Head of caudate nucleus (tissue), 42 donors: ENCODE measurements at places on chromosomes 4 and X.

- no peak for DNase-seq
Observed at GRCh38 chr4:96149894-96150293, 310.0 kb downstream of the PDHA2 start.

GRCh38 chr4:81574991-81575390 is 103.3 kb upstream of the RASGEF1B start:
- DNase-seq: no peak

DNA sequence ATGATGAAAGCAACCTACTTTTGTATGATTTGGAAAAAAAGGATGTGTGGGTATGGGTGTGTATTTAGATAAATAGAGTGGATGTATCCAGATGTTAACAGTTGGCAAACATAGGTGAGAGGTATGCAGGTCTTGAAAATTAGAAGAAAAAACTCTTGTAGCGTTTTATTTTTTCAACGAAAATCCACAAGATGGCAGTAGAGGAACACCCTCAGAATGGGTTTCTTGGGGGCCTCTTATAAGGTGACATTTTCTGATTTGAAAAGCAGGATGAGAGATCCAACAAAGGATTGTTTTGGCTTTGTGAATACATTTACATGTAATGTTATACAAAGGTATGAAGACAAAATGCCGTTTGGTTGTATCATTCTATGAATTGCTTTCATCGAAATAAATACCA is 68.3 kb downstream of the FMR1NB start:
- no peak for DNase-seq

DNA sequence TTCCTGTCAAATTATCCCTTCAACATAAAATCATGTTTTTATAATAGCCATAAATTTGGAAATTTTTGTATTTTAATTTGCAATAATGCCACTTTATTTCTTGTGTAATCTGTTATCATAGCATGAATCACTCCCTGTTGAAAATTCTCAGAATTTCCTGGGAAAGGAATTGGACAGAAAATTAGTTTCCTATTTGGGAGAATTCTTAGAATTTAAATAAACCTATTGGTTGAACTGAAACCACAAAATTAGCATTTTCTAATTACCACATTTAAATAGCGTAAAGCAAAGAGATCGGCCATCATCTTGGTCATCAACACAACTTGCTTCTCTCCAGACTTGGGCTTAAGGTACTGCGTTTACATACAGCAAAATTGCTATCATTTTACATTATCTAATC is at the start of gene CSN1S1:
Gene CSN1S1, plus strand, starts transcription at position 301 of the 400 bp plus-strand sequence. CDS start 1,488 bp downstream, outside the sequence.
- no peak for DNase-seq

- DNase-seq: peak; percentile 92
Observed at GRCh38 chr4:164383358-164384220, 370.3 kb upstream of the SMIM31 start.

GRCh38 chrX:123625952-123626351 is 106.9 kb downstream of the THOC2 start:
- DNase-seq: no peak

GRCh38 chr4:65437102-65437501 is 233.2 kb downstream of the EPHA5 start:
- DNase-seq: no peak

DNA sequence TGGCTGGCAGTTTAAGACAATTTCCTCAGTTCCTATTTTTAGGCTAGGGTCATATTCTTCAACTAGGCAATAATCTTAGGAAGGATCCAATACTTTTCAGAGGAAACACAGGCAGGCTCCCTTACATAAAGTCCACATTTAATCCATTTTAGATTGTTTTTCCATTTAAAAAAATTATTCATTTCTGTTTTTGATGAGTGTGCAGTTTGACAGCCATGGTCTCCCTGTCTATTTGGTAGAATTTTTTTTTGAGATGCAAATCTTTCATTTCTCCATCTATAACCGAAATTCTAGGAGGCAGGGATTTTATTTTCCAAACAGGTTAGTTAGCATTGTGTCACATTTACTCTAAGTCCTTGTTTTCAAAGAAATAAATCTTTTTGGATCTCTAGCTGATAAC is 326.8 kb downstream of the PPP4R3C start:
- no peak for DNase-seq

DNA sequence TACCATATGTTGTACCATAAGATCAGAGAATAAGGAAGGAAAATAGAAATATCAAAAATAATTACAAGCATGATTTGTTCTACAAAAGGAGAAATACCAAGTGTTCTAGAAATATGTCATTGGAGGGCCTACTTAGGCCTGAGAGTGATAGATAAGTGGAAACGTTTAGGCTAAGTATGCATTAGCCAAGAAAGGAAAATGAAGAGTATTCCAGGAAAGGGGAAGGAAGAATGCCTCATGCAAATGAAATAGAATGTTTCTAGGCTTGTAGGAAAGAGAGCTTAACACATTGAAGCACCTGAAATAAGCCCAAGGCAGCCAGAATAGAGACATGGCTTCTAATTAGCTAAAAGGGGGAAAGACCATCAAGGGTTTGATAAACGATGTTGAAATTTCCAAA is 595.7 kb upstream of the ATOH1 start:
- no peak for DNase-seq

- DNase-seq: no peak
Observed at GRCh38 chrX:38817004-38817703, 15.9 kb downstream of the MID1IP1 start.

DNA sequence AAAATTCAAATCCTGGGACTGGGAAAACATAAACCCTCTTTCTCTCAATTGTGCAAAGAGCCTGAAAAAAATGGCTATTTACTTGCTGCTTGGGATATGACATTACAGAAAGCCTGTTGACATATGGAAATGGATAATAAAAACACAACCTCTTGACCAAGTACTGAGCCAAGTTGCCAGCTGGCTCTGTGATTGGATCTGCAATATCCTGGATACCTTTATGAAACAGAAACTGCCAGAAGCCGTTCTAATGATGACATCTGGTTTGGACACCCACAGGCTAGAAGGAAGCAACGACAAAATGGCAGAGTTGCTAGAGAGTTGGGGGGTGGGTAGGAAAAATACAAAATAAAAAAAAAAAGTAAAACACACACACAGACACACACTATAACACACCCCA is 481.4 kb downstream of the FAT4 start:
- DNase-seq: no peak

GRCh38 chr4:16122784-16123183 is 39.0 kb upstream of the PROM1 start:
- DNase-seq: no peak

- no peak for DNase-seq
Observed at GRCh38 chr4:158799013-158799770, 30.4 kb downstream of the FNIP2 start.

DNA sequence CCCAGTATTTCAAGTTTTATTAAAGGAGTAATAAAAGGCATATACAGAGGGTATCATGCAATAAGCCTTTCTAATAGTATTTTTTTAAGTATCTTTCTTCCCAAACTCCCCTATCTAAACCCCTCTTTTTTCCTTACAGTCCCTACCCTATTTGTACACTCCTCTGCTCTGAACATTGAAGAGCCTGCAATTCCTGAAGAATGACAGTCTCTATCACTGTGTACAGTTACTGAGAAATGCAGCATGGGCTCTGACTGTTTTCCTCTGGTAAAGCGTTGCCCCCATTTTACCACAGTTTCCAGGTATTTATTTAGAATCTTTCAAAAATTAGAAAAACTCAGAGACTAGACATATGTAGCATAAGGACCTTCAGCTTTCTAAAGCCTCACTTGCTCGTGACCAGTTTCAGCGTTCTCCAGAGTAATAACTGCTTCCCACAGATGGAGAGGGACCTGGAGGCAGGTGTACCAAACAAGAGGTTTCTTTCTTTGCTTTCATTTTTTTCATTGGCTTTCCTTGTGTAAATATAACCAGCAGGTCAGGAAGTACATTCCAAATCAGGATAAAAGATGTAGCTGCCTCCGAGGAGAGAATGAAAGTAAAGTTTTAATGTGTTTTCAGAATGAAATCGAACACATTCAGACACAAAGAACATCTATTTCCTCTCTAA is 230.8 kb downstream of the CFAP299 start:
- DNase-seq: no peak

GRCh38 chrX:6644411-6644810 is 109.5 kb upstream of the VCX3A start:
- DNase-seq: no peak

DNA sequence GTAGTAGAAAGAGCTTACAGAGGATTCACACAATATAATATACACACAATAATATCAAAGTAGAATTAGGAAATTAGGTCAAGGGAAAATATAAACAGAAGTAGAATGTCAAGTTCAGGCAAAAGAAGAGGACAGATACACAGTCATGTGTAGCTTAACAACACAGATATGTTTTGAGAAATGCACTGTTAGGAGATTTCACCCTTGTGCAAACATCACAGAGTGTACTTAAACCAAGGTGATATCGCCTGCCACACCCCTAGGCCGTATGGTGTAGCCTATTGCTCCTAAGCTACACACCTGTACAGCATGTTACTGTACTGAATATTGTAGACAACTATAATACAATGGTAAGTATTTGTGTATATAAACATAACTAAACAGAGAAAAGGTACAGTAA is 110.0 kb upstream of the EDNRA start:
- no peak for DNase-seq

- DNase-seq: peak; percentile 8
Observed at GRCh38 chr4:8913121-8913857, 41.6 kb upstream of the HMX1 start.

DNA sequence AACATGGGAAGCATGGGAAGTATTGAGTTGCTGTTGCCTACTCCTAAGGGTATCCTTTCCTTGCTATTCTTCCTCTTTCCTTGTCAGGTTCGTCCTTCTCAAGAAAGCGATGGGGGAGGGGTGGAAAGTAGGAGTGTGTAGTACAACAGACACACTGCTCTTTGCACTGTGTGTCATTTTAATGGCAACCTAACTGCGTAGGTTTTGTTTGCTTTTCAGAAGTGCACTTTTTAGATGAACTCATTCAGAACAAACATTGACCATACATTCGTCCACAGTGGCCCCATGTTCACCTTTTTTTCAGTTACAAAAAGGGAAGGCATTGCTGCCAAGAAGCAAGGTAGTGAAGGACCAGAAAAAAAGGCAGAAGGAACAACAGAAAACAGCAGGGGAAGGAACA is 10.2 kb upstream of the YIPF6 start:
- DNase-seq: no peak

GRCh38 chrX:154436983-154437752 is at the start of gene GDI1:
Gene GDI1 (plus strand): TSS chrX:154437154. CDS start chrX:154437255, 101 bp downstream.
- peak; percentile 60 for DNase-seq

- DNase-seq: no peak
Observed at GRCh38 chrX:1224954-1225353, 12.5 kb upstream of the CRLF2 start.

- DNase-seq: no peak
Observed at GRCh38 chr4:152220201-152220666, 315.7 kb downstream of the FBXW7 start.

- DNase-seq: no peak
Observed at GRCh38 chrX:84175958-84176357, 12.0 kb downstream of the RPS6KA6 start.

DNA sequence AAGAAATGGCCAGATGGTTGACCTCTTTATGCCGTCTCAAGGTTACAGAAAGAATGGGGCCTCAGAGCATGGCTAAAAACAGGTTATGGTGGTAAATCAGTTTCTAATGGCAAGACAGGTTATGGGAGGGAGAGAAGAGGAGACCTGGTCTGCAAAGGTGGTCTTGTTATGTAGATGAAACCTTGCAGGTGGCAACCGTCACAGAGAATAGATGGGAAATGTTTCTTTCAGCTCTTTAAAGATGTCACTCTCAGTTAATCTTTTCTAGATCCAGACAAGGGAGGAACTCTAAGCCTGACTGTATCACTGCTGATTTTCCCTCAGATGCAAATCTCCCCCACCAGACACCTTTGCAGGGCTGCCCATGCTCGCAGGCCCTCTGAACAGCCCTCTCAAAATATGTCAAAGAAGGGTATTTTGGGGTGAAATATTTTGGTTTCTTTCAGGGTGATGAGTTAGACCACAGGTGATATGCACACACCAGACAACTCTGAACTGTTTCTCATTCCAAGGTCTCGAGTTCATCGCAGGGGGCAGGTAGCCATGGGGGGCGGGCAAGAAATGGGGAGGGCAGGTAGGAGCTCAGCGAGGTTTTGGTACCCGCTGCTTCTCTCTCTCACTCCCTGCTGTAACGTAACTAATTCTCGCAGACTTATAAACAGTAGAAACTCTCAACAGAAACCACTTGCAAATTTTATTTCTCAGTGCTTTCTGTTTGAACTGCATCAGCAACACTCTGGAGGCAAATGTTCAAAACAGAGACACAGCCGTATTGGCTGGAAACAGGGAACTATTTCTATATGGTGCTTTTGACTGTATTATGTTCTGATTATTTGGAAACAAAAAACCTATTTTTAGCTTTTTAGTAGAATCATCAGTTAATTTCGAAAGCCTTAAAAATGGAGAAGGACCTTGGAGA is 32.4 kb downstream of the CASP3 start:
- DNase-seq: no peak

DNA sequence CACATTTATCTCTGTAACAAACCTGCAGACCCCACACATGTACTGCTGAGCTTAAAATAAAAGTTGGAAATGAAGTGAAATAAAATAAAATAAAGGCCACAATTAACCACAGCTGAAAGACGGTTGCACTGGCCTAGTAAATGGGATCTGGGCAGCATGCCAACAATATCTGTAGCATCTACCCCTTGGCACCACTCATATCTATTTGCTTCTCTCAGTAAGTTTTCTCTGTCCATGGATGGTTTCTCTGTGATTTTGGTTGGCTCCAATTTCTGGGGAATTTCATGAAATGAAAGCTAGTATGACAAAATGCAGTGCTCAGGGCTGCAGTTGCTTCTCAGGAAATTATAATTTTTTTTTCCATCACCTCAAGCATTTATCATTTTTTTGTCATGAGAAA is 172.0 kb upstream of the IL15 start:
- no peak for DNase-seq

- peak; percentile 52 for DNase-seq
Observed at GRCh38 chr4:78057600-78058550, 752 bp downstream of the FRAS1 start.
